NCI-H524 (cell line): ENCODE measurements at places on chromosomes 6 and 20.

DNA sequence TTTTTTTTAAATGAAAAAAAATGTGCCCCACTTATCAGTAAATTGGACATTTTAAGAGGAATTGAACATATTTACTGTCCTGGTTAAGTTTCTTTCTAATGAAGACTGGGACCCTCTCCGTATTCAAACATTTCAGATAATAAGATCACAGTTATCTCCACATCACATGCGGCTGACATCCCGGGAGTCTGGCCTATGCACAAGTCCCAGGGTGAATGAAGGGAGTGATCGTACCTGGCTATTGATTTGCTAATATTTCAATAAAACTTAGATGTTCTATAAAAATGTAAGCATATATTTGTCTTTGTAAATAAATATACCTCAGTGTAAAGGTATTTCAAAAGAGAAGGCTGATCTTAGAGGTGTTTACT, 58.1 kb downstream of the FOXC1 start:
- no peak for DNase-seq

GRCh38 chr6:4262526-4262925, 127.2 kb upstream of the ECI2 start:
- DNase-seq = no peak

- no peak for DNase-seq
Observed at GRCh38 chr20:24802286-24802820, 146.7 kb upstream of the CST7 start.

DNA sequence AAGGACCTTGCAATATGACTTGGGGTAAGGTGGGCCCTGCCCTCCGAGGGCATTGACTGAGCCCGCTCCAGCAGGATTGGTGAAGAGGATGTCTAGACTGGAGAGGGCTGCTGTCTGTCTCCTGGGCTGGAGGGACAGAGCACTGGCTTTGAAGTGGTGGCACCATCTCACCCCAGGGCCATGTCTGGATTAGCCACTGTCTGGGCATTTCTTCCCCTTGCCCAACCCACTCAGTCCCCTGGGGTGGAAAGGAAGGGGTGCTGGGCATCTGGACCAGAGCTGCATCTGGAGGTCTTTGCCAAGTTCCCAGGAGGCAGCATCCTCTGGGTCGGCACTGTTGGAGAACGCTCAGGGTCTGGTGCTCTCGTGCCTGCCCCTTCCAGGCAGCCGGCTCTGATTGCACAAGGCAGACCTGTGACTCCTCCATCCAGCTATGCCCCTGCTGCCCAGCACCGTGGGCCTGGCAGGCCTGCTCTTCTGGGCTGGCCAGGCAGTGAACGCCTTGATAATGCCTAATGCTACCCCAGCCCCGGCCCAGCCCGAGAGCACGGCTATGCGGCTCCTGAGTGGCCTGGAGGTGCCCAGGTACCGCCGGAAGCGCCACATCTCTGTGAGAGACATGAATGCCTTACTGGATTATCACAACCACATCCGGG, at the start of gene R3HDML:
TSS of gene R3HDML (plus strand) at position 319 of the 656 bp plus-strand sequence. CDS start at position 434, 115 bp downstream.
- no peak for DNase-seq

- no peak for DNase-seq
Observed at GRCh38 chr6:1657771-1658165, 48.1 kb downstream of the FOXC1 start.

- DNase-seq = no peak
Observed at GRCh38 chr6:37126493-37126958, 43.4 kb upstream of the PIM1 start.

- no peak for DNase-seq
Observed at GRCh38 chr6:20415712-20416454, 14.2 kb downstream of the E2F3 start.

- peak; percentile 57 for DNase-seq
Observed at GRCh38 chr6:152267967-152268845, 369.0 kb downstream of the SYNE1 start.

DNA sequence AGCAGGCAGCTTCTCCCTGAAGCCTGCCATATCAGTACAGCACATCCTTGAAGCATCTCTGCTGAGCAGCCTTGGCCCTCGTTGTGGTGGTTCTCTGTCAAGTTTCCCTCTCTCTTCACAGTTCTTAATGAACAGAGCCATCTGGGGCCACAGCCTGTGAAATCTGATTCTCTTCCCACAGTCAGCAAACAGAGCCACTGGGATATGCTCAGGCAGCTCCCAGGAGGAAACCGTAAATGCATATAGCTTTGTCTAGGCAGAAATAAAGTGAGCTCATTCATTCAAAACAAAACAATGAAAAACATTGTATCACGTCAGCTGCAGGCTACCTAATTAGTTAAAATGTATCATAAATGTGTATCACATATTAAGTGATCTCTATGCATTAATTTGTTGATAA, 80.3 kb downstream of the TBC1D7 start:
- peak; percentile 90 for DNase-seq

DNA sequence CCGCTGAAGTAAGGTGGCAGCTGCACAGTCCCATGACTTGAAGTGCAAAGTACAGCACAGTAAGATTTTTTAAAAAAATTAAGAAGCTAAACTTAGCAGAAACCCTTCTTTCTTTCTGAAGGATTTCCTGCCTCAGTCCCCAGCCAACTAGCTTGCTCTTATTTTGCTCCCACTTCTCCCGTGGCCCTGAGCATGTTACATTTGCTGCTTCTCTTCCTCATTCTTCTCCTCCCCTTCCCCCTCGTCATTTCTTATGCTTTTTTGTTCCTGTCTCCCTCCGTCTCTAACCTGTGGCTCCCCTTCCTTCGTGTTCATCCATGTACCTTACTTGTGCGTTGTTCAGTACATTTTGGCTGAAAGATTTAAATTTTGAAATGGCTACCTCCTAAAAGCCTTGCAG, 123.0 kb downstream of the SASH1 start:
- DNase-seq = no peak

DNA sequence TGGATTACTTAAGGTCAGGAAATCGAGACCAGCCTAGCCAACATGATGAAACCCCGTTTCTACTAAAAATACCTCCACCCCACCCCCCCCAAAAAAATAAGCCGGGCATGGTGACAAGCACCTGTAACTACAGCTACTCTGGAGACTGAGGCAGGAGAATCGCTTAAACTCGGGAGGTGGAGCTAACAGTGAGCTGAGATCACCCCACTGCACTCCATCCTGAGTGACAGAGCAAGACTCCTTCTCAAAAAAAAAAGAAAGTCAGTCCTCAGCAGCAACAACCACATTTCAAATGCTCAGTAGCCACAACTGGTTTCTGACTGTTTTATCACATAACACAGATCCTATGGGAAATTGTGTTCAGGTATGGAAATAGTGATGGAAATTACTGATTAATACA, 135.3 kb downstream of the HFE start:
- DNase-seq = no peak

- no peak for DNase-seq
Observed at GRCh38 chr6:10725044-10725443, 2.2 kb downstream of the TMEM14C start.

GRCh38 chr6:82072751-82073150, 174.8 kb downstream of the IBTK start:
- no peak for DNase-seq

- no peak for DNase-seq
Observed at GRCh38 chr20:45461225-45461624, 8.3 kb upstream of the WFDC2 start.

DNA sequence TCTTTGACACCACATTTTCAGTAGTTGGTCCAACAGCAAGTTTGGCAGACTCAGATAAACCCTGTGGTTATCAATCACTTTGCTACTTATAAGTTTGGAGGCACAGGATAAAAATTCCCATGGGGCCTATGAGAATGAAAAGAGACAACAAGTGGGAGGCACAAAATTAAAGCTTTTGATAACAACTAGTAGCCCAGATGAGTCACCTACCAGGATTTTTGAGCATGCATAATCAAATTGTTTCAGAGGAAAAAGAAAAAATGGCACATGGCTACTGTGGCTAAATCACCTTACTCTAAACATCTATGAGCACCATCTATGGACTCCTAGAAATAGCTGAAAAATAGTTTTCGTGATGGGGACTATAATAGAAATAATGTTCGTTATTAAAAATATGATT, 40.8 kb upstream of the BMP5 start:
- no peak for DNase-seq

- DNase-seq = no peak
Observed at GRCh38 chr6:116096979-116097816, 3.5 kb upstream of the NT5DC1 start.

DNA sequence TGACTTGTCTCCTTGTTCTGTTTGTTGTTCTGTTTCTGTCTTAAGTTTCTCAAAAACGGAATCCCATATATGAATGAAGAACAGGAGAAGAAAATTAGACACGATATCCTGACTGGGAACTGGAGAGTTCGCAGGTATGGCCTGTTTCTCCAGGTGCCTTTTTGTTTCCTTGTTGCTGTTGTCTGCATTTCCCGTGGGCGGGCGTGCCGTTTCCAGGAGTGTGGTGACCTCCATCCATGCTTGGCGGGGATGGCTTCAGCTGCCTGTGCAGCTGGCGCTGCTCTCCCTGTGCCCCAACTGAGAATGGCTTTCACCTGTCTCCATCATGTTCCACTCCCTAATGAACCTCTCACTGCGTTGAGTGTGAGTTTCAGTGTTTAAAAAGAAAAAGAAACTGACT, 4.4 kb downstream of the PNLDC1 start:
- DNase-seq = no peak

DNA sequence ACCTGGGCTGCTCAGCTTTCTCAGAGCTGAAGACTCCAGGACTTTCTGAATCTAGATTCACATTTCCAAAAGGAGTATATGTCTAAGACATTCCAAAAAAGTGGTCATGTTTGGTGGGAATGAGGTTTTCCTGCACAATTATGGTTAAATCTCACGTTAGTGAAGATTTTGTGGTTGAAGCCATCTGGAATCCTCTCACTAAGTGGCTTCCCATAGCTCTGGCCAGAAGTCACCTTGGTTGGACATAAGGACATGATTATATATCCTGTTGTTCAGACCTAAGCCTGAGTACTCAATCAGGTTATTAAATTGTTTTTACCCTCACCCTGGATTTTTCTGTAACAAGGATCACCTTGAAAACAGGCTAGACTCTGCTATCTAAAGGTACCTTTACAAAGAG, 176.1 kb upstream of the PLN start:
- DNase-seq = no peak

DNA sequence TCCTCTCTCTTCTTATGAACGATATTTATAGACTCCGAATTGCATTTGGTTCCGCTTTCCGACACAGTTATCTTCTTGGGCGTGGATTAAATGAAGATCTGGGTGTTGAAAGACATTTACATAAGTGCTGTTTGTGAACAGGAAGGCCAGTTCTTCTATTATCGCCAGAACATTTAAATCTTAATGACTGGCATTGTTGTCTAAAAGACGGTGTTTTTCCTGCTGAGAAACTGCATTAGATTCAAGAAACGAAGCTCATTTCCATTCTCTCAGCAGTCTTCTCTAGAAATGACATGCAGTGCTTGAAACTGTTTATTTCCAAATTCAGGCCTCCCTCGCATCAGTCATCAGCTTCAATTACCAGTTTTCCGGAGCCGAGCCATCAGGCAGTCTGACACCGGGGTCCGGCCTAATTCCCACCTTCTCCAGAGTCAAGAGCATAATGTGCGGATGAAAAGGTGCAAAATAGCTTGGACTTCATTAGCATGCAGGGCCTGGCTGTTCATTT, 16.0 kb downstream of the LINC00237 start:
- no peak for DNase-seq

GRCh38 chr6:47414423-47415167, 63.0 kb upstream of the CD2AP start:
- DNase-seq = no peak

GRCh38 chr20:34529742-34530141, 13.5 kb downstream of the DYNLRB1 start:
- DNase-seq = no peak

DNA sequence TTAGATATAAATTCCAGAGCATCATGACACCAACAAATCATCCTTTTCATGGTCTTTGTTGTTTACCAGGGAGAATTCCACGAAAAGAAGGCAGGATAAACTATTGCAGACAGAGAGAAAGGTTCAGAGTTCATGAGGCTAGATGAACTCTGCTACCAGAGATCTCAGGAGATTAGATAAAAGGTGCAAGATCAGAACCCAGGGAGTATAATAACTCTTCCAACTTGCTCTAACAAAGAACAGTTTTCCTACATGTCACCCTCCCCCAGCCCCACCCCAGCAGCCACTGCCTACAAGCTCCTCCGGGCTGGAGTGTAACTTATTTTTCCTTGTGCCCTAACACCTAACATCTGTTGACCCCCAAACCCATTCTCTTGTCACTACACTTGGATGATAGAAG, 13.9 kb upstream of the CITED2 start:
- no peak for DNase-seq

DNA sequence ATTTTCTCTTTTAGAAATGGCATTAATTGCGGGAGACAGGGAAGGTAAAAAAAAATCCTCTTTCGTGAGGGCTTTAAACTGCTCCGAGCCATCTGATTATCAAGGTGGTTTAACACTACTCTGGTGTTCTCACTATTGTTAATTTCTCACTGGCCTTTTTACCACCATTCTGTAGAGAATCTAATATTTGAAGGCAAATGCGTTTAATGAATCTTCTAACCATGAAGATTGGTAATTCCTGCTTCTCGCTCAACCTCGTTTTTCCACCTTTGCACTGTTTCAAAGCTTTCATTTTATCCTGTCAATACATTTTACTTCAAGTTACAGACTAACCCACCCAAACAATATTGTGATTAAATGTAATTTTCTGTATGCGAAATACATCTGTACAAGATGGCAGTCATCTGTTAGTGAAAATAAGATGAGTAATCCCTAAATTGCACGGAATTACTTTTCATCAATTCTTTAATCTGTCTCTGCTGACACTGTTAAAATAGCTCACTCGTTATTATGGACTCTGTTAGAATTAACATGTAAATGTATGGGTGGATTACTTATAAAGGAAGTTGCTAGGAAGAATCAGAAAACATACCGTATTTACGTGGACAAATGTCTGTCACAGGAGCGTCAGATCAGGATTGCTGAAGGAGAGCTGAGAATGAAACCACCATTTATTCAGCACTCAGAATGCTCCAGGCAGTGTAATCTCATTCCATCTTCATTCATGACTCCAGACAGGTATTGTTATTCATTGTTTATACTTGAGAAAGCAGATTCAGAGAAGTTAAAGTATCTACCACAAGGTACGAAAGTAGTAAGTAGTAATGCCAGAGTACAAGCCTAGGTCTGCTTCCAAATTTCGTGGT, 1.1 kb upstream of the LCA5 start:
- peak; percentile 17 for DNase-seq

DNA sequence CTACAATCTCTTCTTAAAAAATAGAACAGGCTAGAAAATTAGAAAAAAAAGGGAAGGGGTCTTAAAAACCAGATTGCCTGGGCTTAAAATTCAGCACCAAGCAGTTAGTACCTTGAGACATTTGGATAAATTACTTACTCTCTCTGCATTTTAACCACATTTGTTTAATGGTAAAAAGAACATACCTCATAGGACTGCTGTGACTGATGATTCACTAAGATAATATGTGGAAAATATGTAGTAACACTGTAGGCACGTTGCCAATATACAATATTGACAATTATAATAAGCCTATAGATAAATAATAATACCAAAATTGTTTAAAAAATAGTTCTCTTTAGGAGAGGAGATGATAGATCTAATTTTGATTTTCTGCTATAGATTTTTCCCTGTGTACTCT, 750.4 kb downstream of the TENT5A start:
- no peak for DNase-seq
